H4 (cell line): ENCODE measurements at places on chromosomes 16 and 17. TPM values are rescaled to one million over a fixed set of nuclear protein-coding genes. Genes with fewer than 3 reads are reported as not detected.
A peak's percentile ranks its signal among the peaks of the same experiment; 100 is the strongest.

EXOC3L1 gene
- not detected in 2 replicates for total RNA-seq

DNA sequence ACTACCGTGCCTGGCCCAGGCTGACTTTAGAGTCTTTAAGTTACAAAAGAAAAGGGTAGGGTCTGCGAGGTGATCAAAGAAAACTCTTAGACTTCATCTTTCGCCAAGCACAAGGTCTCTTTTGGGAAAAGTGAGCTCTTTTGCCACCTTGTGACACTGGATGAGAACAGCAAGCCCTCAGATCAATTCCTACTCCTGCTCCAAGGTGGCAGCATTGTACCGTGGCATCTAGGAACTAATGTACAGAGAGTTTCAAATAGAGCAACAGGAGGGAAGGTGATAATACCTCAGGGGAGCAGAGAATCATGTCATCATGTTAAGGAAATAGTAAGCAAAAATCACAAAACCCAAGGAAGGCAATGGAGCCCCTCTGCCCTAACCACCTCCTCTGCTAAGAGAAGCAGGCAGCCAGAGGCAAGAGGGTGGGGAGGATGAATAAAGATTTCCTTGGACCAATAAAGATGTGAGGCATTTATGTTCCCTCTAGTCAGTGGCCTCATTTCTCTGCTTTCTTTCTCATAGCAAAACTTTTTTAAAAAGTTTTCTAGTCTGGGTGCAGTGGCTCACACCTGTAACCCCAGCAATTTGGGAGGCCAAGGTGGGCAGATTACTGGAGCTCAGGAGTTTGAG, 2.1 kb upstream of the C17orf78 start:
- DNase-seq: peak; percentile 84

- no peak for DNase-seq
Measured at GRCh38 chr17:40582328-40582901, 17.1 kb upstream of the CCR7 start.

- no peak for DNase-seq
Measured at GRCh38 chr16:8903004-8903403, 20.9 kb downstream of the LITAFD start.

- no peak for DNase-seq
Measured at GRCh38 chr17:78993241-78993956, 13.7 kb upstream of the LGALS3BP start.

DNA sequence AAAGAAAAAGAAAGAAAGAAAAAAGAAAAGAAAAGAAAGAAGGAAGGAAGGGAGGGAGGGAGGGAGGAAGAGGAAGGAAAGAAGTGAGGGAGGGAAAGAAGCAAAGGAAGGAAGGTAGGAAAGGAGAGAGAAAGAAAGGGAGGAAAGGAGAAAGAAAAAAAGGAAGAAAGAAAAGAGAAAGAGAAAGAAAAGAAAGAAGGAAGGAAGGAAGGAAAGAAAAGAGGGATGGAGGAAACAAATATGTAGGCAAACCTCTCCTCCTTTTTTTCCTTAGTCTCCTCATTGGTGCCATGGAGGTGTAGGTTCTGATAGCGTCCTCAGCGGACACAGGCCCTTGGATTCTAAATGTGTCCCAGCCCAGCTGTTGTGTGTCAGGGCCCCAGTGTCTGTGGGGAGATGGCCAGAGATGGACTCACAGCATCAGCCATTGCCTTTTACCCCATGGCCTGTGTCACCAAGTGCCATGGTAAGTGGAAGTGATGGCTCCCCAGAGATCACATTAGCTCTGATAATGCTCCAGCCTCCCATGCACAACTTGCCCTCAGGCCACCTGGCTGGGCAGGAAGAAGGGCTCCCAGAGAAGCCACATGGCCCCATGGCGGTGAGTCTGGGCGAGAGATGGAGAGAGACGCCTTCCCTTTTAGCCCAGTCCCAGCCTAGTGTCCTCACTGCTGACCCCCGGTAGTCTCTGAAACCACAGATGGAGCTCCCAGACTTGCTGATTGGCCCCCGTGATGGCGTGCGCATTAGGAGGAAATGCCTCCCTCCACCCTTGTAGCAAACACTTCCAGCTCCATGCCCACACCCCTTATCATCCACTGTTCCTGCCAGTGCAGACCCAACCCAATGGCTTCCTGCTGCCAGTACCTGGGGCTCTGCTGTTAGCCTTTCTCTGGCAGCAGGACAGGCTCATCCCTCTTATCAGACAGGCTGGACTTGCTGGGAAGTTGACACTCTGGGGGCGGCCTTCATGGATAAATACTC, 3.7 kb upstream of the SLC6A2 start:
- DNase-seq: no peak

- peak; percentile 62 for DNase-seq
Measured at GRCh38 chr17:76623271-76624146, 20.0 kb downstream of the ST6GALNAC1 start.

DNA sequence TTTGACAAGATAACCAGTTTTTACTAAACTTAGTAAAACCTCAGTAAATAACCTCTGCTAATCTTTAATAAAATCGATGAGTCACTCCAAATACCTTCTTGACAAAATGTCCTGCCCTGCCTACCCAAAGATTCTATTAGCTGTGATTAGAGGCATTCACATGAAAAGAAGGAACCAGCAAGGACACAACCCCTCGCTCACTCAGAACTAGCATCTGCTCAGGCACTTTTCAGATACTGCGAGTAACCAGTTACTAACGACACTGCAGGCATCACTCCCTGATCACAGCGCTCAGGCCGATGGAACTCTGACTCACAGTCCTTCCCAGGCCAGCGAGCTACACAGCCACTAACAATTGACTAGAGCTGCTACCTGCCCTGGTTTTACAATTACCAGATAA, 24.3 kb downstream of the PELP1 start:
- DNase-seq: no peak

- peak; percentile 28 for DNase-seq
Measured at GRCh38 chr17:28950017-28950751, 1.1 kb downstream of the PHF12 start.

GRCh38 chr17:40596261-40596919, 31.1 kb upstream of the CCR7 start:
- DNase-seq: peak; percentile 90

GRCh38 chr17:64992325-64992802, 64.2 kb downstream of the GNA13 start:
- DNase-seq: peak; percentile 82

GRCh38 chr16:20859699-20860098, 40.5 kb downstream of the DCUN1D3 start:
- no peak for DNase-seq

- DNase-seq: no peak
Measured at GRCh38 chr17:17385491-17385890, 82.3 kb downstream of the NT5M start.
